Urothelium cell line (cell line): ENCODE measurements at places on chromosomes 1 and 21.

GRCh38 chr1:160437432-160438316 is 37.3 kb downstream of the VANGL2 start:
- DNase-seq = no peak

DNA sequence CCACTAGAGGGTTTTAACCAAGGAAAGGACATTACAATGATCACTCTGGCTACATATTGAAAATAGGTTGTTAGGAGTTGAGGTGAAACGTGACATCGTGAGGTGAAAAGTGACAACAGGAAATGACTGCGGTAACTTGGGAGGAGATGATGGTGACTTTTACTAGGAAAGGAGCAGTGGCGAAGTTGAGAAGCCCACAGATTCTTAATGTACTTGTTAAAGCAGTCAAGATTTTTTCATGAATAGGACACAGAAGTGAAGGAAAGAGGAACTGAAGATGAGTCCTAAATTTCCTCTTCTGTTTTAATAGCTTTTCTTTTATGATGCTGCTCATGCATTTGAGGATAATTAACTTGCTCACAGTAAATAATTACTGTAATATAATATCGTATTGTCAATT is 59.5 kb downstream of the OMA1 start:
- DNase-seq = no peak

DNA sequence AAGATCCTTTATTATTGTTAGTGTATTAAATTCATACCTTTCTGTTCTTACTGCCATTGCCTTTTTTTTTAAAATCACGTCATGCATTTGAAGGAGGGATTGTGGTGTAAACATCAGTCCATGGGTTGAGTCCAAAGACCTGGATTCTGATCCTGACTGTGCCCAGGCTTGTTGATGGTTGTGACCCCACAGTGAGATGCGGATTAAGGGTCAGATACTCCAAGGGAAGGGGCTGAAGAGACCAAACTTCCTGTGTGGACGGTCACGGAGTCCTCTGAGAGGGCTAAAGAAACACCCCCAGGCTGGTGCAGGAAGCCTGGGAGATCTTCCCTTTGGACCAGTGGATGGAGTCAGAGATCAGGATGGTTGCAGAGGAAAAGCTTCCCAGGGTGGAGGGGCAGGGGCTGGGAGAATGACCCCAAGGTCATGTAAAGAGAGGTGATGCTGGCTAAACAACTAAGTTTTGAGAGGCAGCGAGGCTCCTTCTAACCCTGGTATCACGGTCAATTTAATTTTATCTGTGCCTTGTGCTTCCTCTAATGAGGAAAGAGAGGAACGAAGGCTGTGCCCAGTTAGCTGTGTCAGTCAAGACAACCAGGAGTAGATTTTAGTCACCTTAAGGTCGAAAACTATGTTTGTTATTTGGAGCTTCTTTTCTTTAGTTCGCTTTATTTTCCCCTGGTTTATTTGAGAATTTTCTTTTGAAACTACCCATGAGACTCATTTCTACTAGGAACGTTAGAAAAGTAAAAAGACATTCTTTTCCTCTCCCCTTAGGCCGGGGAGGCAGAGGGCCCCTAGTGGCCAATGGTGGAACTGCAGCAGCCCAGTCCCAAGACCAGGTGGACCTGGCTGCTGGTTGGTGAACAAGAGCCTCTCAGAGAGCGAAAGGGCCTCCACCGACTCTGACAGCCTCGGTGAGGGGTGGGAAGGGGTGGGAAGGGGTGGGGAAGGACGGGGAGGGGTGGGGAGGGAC is 8.7 kb upstream of the GPR161 start:
- peak; percentile 92 for DNase-seq

GRCh38 chr1:33841494-33841893 is 22.4 kb upstream of the HMGB4 start:
- DNase-seq = no peak

DNA sequence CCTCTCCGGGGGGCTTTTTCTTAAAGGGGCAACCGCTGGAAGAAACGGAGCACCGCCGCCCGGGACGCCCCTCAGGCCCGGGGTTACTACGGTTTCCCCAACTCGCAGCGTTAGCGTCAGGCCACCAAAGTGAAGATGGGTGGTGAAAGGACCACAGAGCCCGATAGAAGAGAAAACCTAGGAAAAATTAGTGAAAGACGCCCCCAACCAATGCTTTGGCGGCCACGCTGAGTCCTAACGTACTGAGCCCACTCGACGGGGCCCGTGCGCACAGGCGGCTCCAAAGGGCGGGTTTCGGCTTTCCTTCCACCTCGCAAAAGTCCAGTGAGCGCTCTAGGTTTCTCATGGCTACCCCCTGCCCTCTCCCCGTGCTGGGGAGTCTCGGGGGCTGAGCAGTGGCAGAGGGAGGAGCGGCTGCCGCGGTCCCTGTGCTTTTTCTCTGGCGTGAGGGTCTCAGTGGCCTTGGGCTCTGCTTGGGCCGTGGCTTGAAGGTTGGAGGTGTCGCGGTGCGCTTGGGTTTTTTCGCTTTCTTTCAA is 12.2 kb upstream of the SPEN start:
- no peak for DNase-seq

DNA sequence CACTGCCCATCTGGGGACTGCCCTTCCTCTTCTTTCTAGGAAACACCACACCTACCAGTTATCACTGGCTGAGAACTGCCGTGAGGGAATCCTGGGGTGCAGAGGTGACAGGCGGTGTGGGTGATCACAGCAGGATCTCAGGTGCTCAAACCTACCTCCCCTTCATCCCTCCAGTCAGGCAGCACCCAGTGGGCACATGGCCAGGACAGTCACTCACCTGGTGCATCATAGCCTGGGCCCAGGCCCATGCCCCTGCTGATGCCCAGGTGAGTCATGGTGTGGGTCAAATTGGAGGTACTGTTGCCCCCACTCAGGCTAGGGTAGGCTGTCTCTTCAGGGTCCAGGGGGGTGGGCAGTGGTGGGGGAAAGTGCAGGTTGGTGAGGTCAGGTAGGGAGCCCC is 5.3 kb upstream of the DENND4B start:
- no peak for DNase-seq

GRCh38 chr1:29716306-29716705 is 480.0 kb downstream of the PTPRU start:
- no peak for DNase-seq

DNA sequence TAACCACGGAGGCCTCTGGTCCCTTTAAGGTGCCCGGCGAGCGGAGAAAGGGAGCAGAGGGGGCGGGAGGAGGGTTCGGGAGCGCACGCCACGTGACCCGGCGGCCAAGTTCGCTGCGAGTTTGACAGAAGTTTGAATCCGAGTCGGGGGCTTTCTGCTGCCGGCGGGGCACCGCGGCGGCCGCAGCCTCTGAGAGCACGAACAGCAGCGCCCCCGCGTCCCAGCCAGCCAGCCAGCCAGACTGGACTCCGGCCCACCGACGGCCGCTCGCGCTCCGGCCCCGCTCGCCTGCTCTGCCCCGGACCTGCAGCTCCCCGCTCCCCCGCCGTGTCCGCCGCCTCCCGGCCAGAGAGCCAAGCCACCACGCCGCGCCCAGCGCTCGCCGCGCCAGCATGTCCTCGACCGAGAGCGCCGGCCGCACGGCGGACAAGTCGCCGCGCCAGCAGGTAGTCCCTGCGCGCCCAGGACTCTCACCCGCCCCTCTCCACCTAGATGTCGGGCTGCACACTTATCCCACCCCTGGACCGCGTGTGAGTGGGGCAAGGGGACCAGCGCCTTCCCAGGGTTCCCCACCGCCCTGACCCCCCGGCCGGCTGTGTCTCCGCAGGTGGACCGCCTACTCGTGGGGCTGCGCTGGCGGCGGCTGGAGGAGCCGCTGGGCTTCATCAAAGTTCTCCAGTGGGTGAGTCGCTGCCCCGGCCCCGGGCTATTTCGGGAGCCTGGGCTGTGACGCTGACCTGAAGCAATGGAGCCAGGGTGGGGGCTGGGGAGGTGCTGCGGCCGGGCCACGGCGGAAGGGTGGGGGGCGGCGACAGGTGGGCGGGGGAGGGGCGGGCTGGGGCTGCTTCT is at the start of gene SYPL2:
TSS of gene SYPL2 (plus strand) at position 95 of the 849 bp plus-strand sequence. CDS start at position 393, 298 bp downstream.
- DNase-seq = peak; percentile 88

GRCh38 chr1:236240675-236241074 is 41.1 kb downstream of the ERO1B start:
- no peak for DNase-seq

DNA sequence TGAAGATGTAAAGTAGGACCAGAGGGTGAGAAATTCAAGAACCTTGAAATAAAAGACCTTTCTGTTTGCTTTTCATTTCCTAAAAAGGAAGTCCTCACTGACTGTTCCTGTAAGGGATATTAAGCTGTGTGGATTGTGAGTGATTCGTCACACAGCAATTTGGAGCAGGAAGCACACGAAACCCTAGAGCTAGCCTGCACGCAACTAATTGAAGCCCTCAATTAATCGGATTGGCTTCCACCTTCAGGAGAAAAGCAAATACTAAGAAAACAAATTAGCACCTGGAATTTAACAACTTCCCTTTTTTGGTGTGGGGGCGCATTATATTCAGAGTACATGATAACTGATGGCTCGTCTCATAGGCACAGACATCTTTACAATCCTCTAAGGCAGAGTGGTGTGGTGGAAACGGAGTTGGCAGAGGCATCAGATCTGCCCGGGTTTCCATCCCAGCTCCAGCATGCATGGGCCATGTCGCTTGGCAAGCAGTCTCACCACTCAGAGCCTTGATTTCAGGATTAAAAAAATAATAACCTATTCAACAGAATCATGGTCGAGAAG is 95.2 kb downstream of the KCNJ15 start:
- DNase-seq = no peak

DNA sequence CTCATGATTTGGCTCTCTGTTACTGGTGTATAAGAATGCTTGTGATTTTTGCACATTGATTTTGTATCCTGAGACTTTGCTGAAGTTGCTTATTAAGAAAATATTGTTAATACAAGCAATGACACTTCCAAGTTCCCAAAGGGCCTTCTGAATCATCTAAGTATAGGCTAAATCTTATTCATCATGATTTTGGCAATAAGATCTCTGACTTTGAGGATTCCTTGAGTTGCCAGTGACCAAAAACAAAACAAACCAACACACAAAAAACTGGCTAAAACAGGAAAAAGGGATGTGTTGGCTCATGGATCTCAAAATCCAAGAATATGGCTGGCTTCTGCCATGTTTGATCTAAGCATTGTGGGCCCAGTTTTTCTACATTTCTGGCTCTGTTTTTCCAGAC is 163.4 kb downstream of the HHIPL2 start:
- DNase-seq = no peak

DNA sequence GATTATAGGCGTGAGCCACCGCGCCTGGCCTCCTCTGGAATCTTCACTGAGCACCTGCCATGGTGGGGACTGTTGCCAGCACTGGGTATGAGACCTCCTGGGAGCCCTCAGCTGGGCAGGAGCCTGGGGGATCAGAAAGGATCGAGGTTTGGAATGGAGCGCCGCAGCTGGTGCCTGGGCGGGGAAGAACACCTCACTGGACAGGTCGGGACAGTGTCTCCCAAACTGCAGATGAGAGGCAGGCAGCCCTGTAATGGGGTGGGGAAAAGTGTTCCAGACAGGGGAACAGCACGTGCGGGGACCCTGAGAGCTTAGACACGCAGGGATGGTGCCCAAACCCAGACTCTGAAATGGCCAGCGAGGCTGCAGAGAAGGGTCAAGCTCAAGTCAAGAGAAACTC is 150.9 kb upstream of the C1orf174 start:
- DNase-seq = no peak

DNA sequence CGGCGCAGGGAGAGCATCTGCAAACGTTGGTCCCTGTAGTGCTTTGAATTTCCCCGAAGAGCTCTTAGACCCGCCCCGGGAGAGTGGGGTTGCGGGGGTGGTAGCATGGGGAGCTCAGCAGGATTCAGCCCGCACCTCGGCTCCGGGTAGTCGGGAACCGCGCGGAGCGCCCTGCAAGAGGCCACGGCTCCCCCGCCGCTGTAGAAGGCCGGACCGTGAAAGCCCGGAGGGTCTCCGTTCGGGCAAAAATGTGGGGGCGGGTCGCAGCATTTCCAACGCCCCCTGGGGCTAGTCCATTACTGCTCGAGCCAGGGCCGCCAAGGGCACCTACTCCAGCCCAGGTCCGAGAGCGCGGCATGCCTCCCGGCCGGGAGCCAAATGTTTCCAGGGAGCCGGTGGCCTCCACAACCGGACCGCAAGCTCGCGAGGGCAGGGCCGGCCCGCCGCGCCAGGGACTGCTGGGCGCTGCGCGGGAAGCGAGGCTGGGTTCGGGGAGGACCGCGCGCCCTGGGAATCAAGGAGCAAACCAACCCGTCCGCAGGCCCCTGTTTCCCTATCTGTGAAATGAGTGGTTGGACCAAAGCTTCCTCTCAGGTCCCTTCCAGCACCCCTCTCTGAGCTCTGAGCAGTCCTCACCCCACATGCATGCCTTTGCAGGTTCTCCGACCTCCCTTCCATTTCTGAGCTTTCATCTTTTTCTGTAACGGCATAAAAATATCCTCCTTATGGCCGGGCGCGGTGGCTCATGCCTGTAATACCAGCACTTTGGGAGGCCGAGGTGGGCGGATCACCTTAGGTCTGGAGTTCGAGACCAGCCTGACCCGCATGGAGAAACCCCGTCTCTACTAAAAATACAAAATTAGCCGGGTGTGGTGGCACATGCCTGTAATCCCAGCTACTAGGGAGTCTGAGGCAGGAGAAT is 775 bp upstream of the TMEM63A start:
- peak; percentile 51 for DNase-seq

DNA sequence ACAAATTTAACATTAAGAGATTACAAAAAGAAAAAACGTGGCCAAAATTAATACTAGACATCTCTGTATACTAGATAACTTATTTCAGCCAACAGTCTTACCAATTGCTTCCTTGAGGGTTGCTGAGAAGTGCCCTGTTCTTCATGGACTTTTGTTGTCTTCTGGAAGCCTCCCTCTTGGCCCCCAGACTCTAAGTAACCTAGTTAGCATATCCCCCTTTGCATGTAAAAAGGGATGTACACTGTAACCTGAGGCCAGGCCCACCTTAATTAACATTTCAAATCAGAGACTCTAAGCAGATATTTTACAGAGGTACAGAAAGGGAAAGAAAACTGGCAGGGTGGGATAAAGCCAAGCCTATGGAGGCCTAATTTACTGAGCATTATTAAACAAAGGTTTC is 1047.3 kb downstream of the ADGRL2 start:
- DNase-seq = no peak

DNA sequence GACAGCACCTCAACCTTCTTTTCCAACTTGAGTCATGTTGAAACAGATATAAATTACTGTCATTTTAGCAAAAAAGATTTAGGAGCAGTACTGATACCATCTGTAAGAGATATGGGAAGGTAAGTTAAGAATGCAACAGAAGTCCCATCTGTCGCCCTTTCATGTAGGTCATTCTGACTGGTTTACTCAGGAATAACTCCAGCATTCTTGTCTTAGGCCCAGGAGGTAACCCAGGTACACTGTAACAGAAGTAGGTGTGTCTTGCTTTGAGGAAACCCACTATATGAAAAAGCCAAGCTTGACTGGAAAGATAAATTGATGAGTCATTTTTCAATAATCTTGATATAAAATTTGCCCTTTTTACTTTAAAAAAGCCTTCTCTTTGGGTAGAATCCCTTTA is 35.4 kb downstream of the PGM1 start:
- DNase-seq = no peak

DNA sequence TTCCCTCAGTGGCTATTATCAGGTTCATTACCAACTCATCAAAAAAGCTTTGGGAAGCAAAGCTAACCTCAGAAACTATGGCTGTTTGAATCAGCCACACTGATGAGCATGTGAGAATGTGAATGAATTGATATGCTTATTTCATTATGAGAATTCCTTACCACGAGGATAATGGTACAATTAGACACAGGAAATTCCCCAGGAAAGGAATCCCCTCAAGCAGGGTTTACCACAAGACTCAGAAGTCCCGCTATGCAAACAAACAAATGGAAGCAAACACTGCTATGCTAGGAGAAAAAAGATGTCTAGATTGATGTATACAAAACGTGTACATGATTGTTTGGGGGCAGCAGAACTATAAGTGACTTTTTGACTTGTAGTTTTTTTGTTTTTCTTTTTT is 205.0 kb downstream of the HMCN1 start:
- no peak for DNase-seq
